ENCODE measurements at places on chromosomes 7 and 10.

GRCh38 chr7:87330942-87331341 lies 14.5 kb upstream of the CROT start:
- no peak for DNase-seq

- DNase-seq: peak; percentile 33
Measured at GRCh38 chr7:94436018-94436604, 41.4 kb downstream of the COL1A2 start.

DNA sequence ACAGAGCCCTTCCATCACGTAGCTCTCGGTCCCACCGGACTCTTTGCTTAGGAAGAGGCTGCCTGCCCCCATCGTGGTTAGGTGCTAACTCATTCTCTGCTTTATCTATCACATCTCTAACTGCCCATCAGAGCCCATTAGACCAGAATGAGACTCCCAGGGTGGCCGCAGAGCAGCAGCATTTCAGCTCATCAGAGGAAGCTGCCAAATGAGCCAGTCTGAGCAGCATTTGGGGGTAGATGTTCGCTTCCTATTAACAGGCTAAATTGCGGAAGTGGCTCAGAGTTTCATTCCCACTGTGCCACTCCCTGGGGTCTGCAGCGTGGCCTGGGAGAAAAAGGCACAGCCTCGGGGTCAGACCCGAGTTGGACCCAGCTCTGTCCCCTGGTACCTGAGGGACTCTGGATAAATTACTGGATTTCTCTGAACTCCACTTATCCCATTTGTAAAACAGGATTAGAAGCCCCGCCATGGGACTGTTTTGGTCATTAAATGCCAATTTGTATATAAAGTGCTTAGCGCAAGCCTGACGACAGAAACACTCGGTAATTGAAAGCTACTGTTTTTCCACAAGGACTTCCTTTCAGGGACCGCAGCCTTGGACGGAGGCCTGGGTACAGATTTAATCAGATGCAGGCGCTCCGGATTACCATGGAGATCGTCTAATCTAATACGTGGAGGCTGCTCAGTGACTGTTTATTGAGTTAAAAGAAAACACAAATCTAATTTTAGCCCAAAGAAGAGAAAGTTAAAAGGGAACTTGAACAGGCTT lies 73.8 kb upstream of the PRLHR start:
- DNase-seq: no peak

GRCh38 chr10:110641256-110641655 lies 2.9 kb upstream of the RBM20 start:
- no peak for DNase-seq

DNA sequence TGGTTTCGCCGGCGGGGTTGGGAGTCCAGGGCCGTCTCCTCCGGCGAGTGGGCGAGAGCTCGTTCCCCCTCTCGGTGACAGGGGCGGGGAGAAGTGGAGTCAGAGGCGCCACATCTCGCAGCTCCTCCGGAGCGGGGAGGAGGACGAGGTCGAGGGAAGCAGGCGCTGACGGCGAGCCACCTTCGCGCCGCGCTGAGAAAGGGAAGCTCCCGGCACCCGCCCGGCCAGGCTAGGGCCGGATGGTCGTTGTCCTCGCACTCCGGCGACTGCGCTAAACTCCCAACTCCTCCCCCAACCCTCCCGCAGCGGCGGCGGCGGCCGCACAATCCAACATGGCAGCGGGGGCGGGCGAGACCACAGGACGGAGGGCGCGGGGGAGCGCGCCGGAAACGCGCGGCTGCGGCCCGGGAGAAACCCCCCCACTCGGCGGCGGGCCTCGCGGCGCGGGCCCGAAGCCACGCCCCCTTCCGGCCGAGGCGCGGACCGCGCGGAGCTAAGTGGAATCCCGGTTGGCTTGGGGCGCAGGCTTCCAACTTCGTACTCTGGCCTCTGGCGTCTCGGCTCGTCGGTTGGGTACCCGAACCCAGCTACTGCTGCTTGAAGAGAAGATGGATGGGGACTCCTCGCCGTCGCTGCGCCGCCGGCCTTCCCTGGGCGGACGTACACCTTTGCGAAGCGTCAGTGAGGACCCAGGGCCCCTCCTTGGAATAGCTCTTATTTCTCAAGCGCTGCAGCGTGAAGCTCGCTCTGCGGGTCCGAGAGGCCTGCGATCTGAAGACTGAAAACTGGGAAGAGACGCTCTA lies at the start of gene WASL:
WASL (minus strand) TSS at position 270 of the 803 bp plus-strand sequence; CDS start at position 1, 269 bp downstream.
- peak; percentile 82 for DNase-seq

DNA sequence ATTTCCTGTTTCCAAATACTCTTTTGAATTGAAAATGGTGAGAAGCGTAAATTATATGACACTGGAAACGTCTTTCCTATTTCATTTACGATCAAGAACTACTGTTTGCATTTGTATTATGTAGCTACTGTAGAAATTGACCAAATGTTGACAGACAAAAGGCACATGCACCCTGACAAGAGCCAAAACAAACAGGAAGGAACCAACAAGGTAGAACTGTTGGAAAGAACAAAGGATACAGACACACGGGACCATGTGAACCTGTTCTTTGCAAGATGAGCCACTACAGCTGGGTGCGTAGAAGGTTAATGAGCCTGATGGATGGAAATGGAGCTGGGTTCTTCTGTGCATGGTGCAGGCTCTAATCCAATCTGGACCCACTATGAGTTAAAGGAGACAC lies 48.4 kb upstream of the FZD8 start:
- no peak for DNase-seq

DNA sequence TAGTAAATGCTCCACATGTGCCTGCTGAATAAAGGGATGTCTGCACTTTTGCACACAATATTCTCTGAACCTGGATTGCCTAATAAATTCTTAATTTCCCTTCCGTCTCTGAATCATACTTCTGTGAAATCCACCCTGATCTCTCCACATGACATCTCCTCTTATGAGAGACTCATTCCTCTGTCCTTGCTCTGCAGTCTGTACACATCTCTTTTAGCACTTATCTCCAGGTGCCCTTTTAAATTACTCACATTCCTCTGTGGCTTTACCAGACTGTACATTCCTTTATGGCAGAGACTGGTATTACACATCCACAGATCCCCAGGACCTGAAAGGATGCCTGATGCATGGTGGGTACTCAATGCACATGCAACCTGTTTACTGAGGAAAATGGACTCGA lies 527.6 kb downstream of the PHTF2 start:
- DNase-seq: no peak

DNA sequence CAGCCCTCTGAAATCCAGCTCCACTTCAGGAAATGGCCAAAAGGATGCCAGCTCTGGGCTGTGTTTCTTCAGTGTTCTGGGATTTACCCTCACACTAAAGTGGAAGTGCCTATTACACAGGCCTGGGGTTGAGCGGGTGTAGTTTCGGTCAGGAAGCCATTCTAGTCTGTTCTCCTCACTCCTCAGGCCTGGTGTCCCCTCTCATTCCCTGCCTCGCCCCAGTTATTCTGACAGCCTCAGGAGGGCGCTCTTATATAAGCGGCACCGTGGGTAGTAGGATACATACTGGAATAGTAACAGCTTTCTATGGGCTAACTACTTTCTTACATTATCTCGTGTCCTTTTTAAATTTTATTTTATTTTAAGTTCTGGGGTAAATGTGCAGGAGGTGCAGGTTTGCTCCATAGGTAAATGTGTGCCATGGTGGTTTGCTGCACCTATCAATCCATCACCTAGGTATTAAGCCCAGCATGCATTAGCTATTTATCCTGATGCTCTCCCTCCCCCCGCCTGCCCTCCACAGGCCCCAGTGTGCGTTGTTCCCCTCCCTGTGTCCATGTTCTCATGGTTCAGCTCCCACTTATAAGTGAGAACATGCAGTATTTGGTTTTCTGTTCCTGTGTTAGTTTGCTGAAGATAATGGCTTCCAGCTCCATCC lies 12.2 kb upstream of the LGI1 start:
- DNase-seq: no peak

GRCh38 chr7:46145412-46145811 lies 224.3 kb upstream of the IGFBP3 start:
- no peak for DNase-seq

DNA sequence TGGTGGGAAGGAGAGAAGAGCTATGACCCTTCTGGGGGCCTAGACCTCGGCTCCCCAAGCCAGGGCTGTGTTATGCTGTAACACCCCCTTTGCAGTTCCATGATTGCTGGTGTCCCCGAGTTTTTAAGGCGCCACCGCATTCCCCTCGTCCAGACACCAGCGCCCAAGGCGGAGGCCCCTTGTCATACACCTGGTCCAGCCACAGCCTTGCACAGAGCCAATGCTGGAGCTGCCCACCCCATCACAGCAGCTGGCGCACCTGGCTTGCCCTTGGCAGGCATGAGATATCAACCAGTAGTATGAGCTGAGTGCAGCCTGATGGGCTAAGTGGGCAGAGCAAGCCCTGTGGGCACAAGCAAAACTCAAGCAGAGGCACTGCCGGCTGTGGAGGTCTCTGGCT lies 209.4 kb downstream of the SORCS1 start:
- no peak for DNase-seq

- no peak for DNase-seq
Measured at GRCh38 chr7:130303127-130303526, 10.2 kb downstream of the CPA4 start.

DNA sequence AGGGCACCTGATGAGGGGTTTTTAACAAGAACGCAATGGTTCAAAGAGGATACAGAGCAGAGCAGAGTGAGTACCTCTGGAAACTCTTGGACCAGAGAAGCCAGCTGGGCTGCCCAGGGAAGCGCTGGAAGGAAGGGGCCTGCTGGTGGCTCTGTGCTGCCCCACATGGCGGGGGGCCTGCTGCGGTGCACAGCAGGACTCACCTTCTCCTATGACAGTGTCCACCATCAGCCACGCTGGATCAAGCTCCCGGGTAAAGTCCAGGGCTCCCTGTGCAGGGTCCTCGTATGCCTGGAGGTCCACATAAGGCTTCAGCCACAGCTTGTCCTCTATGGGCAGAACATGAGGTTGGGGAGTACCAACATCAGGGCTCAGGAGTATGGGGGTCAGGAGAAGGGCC lies 12.5 kb downstream of the EPHA1 start:
- DNase-seq: no peak

GRCh38 chr10:88687853-88688467 lies 18.1 kb upstream of the LIPK start:
- no peak for DNase-seq

DNA sequence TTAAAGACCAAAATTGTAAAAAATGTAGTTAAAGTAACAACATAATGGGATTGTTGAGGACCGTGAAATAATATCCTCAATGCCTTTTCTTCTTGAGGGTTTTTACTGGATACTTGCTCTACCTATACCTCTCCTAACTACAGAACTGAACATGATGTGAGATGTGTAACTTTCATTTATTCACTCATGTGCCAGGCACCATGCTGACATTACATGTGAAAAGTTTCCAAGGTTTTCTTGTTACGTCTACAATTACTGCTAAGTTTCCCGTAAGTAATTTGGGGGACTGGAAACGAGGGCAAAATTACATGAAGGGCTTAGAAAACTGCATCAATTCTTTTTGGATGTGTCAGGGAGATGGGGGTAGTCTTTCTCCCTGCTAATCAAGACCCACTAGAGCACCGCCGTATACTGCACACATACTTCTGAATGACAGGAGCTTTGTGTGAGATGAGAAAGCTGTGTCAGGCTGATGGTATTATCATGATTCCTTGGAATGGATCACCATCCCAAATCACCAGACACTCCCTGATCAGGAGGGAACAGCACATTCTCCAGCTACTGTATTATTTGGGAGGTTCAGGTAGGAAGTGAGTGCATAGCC lies 41.8 kb downstream of the PTPRZ1 start:
- DNase-seq: no peak

- no peak for DNase-seq
Measured at GRCh38 chr10:118047157-118047719, 497 bp upstream of the RAB11FIP2 start.

DNA sequence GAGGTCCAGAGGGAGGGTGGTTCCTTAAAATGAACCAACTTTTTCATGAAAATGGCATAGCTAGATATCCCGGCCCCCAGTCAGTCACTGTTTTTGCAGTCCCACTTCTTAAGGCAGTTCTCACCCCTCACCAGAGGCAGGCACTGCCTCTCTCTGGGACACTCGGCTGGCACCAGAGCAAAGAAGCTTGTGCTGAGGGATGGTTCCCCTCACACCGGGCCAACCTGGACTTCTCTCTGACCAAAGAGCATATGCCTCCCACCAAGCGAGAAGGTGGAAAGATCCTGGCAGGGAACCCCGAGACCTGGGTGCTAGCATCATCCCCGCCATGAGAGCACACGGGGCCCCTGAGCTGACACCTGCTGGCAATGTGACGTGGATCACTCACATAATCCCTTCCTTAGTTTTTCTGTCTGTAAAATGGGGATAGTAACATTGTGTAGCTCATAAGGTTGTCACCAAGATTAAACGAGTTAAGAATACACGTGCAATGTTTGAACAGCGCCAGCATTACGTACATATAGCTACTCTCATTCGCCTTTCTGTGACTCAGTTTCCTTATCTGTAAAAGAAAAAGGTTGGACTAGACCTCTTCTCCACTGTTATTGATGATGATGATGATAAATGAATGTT lies 88.5 kb downstream of the PARP12 start:
- DNase-seq: no peak

- no peak for DNase-seq
Measured at GRCh38 chr7:157682064-157682945, 345.5 kb downstream of the DNAJB6 start.

DNA sequence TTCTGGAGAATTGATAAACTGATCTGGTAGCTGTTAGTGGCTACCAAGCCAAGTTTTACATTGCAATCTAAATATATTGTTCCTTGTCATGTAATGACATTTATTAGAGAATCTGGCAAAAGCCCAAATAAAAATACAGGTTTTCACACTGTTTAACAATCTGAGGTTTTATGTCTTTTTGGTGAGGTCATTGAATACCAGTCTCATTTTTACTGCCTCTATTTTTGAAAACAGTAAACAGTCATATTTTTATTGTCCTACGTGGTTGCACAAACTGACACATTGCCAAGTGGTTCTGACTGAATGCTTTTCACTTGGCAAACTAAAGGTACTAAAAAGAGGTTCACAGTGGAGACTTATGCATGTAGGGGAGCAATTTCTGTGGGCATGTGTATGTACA lies 157.5 kb downstream of the PRKG1 start:
- DNase-seq: no peak

GRCh38 chr10:27748601-27749000 lies 3.0 kb upstream of the MKX start:
- DNase-seq: no peak

DNA sequence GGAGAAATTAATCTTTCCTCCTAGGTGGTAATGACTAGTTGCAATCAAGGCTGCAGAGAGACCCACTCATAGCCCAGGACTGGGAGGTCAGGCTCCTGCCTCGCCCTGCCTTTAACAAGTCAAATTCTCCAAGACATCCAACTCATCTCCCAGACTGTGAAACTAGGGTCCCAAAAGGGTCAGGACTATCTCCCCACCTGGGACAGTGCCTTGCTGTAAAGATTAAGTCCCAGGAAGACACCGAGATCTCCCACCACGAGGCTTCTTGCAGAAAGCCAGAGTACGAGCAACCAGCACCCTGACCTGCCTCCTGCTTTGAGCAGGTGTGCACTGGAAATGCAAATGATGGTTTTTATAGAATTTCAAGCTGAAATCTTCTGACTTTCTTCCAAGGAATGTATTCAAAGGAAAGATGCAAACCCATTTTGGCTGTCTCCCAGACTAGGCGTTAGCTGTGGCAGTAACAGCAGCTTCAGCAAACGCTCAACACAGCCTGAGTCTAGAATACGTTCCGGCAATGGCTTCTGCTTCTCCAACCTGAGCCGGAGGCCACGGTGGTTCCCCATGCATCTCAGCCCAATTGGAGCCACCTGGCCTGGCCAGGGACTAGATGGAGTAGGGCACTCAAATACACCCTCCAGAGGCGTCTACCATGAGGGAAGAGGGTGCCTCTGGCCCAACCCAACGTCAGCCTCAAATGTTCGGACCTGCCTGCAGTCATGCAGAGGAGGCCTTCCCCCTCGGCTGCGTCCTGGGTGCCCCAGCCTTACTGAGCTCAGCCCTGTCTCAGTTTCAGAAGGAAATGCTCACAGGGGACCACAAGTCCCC lies 170.4 kb downstream of the PRKAG2 start:
- DNase-seq: no peak

Measured in activated CD4-positive, alpha-beta T cell treated with anti-CD3 and anti-CD28 coated beads for 24 hours (primary cell).